ENCODE measurements at places on chromosomes 12 and 14.

DNA sequence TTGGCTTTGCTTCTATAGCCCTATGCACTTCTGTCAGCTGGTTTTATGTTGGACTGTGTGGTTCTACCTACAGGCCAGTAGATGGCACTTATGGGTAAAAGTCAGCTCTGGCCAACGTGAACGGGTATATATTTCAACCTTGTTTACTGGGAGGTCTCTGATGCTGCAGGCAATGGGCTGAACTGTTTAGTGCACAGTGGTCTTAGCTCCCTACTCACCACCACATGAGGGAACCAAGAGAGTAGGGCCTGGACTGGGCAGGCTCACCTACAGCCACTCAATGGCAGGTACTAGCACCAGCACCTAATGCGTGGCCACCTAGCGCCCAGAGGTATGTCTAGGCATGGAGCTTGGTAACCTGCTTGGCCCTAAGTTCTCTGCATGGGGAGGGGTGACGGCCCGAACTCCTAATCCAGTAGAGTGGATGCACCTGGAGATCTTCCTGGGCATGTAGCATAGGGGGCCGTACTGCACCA is 481.8 kb downstream of the TMEM117 start:
- DNase-seq: no peak

- DNase-seq: no peak
These were observed 31.9 kb downstream of the ERG28 start for GRCh38 chr14:75628816-75629215.

GRCh38 chr14:23580948-23581281 is 2.3 kb upstream of the JPH4 start:
- no peak for DNase-seq

GRCh38 chr12:102759466-102759865 is 157.6 kb downstream of the PAH start:
- no peak for DNase-seq

GRCh38 chr12:113241191-113242025 is 20.1 kb downstream of the TPCN1 start:
- DNase-seq: no peak

DNA sequence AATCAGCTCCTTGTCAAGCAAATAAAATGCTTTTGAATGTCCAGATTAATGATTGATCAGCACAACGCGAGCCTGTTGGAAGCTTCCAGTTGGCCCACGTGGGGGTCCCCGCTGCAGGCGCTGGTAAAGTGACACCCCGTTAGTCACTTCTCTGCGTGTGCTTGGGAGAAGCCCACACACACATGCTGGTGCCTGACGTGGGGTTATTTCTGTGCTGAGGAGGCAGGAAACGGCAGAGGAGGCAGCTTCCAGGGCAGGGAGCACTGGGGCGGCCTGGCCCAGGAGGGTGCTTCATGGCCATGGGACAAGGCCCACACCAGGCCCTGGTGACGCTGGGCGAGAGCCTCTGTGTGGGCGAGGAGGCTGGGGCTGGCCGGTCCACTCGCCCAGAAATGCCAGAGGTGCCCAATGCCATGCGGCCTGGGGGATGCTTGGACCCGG is 101.5 kb downstream of the KIF26A start:
- DNase-seq: no peak

DNA sequence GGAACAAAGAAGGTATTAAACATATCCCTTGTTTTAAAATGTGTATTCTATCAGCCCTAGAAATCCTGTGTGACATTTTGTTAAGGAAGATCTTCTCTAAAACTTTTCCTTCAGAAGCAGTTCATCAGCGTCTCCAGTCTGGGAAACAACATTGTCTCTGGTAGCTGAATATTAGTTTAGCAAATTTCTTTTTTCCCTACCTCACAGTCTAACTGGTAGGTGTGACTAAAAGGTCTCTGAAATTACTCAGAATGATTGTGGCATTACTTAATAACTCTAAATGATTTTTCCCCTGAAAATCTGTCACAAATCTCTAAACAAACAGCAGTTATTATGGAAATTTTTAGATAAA is 1044.8 kb downstream of the FLRT2 start:
- no peak for DNase-seq

DNA sequence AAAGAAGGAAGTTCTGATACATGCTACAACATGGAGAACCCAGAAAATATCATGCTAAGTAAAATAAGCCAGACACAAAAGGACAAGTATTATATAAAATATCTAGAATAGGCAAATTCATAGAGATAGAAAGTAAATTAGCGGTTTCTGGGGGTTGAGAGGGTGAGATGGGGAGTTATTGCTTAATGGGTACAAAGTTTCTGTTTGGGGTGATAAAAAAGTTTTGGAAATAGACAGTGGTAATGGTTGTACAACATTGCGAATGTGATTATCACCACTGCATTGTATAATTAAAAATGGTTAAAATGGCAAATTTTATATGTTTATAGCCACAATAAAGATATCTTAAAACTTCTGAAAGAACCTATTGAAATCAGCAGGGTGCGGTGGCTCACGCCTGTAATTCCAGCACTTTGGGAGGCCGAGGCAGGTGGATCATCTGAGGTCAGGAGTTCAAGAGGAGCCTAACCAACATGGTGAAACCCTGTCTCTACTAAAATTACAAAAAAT is 15.0 kb downstream of the ZBTB25 start:
- no peak for DNase-seq

- DNase-seq: no peak
These were observed 6.0 kb downstream of the ULK1 start for GRCh38 chr12:131900397-131900796.

DNA sequence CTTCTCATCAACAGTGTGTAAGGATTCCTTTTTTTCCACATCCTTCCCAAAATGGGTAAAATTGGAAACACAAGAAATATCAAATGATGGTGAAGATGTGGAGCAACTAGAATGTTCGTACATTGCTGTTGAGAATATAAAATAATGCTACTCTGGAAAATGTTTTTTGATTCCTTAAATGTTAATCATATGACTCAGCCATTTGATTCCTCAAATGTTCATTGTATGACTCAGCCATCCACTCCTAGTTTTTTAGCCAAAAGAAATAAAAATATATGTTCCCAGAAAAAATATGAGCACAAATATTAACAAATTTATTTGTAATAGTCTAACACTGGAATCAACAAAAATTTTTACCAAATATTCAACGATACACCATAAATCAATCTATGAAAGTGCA is 1108.6 kb downstream of the LRFN5 start:
- no peak for DNase-seq

GRCh38 chr12:21539797-21540196 is 13.7 kb downstream of the SPX start:
- no peak for DNase-seq

DNA sequence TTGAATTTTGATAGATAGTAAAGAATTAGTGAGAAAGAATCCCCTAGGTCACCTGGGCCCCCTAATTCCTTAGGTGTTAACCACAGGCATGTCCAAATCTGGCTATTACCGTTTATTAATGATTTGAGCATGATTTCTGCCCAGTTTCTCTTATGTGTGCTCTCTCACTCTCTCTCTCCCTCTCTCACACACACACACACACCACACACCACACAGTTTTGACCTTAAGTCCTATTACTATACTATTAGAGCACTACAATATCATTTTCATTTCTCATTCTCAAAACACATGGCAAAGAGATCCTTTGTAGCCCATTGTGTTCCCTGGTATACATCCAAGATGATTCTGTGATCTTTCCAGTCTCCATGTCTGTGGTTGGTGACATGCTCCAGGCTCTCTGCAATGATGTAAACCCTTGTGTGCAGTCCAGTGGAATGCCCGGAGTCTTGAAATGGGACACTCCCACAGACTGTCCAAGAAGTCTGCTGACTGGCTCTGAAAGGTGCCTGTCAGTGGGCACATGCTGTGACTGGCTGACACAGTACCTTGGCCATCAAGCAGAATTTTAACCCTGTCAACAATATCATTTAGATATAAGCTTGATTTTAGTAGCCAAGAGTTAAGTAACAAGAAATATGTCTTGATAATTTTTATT is 96.2 kb downstream of the FIGNL2 start:
- no peak for DNase-seq

DNA sequence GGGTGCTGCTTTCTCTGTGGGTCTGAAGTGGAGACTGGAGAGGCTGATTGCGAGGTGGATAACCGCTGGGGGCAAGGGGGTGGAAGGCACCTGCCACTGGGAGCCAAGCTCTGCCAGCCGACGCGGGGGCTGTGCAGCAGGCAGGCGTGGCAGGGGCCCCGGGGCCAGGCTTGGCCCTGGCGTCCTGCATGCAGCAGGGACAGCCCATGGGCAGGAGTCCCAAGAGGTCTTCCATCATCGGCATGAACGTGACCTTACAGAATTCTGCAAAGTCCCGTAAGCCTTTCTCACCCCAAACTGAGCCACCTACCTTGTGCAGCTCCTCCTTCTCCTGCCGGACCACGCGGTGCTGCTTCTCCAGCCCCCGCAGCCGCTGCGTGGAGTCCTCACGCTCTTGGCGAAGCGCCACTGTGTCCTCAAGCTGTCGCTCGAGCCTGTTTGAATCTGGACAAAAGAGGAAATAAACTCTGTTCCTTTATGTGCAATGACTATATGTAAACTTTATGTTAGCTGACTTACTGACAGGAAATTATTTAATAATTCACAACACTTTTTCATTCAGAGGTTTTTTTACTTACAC is 51.3 kb downstream of the AMN start:
- no peak for DNase-seq

- no peak for DNase-seq
These were observed 34.4 kb upstream of the BMP4 start for GRCh38 chr14:53990978-53991377.

GRCh38 chr12:106074706-106075392 is 63.9 kb downstream of the NUAK1 start:
- no peak for DNase-seq

- DNase-seq: no peak
These were observed 319.9 kb downstream of the CACNA1C start for GRCh38 chr12:2372735-2373134.

- DNase-seq: no peak
These were observed 96.5 kb downstream of the DUSP16 start for GRCh38 chr12:12466157-12466556.

- DNase-seq: no peak
These were observed 102.1 kb upstream of the ANO4 start for GRCh38 chr12:100692502-100692901.

GRCh38 chr12:2052826-2053678 is at the start of gene CACNA1C:
CACNA1C (plus strand) TSS chr12:2052987; CDS start chr12:2053563, 576 bp downstream.
- no peak for DNase-seq

GRCh38 chr12:8948701-8949341 is 624 bp downstream of the M6PR start:
- no peak for DNase-seq

DNA sequence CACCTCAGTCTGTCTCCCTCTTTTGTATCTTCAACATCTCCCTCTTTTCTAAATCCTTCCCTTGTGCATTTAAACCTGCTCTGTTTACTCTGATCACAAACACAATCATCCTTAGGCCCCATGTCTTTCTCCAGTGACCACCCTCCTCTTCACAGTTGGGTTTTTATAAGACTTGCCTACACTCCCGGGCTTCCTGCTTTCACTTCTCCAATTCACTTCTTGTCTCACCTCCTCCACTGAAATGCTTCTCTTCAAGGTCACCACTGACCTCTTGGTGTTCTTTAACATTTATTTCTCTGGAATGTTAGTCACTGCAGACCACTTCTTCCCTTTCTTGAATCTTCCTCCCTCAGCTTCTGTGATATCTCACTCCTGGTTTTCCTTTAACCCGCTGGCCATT is 8.7 kb upstream of the SMCO2 start:
- DNase-seq: no peak

DNA sequence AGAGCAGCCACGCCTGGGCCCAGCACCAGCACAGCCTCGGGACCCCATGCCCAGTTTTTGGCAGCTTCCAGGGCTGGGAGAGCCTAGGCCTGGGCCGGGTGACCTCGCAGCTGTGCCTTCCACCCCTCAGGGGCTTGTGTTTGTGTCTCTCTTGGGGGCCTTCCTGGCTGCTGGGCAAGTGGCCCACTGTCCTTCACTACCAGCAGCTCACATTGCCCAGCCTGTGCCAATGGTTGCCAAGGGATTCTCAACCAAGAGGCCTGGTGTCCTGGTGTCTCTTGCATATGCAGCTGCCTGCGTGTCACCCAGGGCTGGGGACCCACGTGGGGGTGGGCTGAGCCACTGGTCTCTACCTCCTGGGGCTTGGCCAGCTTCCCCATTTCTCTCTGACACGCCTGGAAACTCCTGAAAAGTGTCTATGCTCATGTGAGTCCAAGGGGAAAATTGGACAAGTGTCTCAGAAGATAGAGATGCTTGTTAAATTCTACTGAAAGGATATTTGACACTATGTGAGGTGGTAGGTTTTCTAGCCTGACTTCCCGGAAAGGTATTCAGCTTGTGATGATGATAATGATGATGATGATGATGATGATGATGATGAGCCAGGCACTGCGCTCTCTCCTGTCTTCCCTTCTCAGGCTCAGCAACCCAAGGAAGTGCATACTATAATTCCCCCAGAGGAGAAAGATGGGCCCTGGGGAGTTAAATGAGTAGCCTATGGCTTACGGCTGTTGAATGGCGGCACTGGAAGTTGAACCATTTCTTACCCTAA is 48.8 kb upstream of the ESRRB start:
- no peak for DNase-seq

DNA sequence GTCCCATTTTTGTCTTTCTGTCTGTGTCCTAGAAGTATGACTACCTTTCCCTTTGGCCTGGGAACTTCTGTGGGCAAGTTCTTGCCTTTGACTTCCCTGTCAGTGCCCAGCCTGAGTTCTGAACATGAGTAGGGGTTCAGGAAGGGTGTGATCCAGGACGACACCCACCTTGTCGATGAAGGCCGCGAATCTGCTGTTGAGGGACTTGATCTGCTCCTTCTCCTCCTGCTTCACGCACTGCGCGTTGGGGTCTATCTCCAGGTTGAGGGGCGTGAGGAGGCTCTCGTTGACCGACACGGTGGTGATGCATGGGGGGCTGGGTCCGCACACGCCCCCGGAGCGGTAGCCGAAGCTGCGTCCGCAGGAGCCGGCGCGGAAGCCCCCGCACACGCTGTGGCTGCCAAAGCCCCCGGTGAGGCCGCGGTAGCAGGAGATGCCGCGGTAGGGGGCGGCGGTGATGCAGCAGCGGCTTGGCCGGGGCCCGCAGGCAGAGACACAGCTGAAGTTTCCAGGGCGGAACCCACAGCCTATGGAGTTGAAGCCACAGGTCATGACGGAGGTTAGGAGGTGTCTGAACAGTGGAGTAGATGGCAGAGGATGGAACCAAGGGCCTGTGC is at the start of gene KRT83:
Gene KRT83, minus strand, starts transcription at position 615 of the 617 bp plus-strand sequence. Its CDS starts 63 bp downstream, at position 552.
- DNase-seq: no peak

GRCh38 chr12:116813271-116814041 is 67.8 kb downstream of the HRK start:
- no peak for DNase-seq

DNA sequence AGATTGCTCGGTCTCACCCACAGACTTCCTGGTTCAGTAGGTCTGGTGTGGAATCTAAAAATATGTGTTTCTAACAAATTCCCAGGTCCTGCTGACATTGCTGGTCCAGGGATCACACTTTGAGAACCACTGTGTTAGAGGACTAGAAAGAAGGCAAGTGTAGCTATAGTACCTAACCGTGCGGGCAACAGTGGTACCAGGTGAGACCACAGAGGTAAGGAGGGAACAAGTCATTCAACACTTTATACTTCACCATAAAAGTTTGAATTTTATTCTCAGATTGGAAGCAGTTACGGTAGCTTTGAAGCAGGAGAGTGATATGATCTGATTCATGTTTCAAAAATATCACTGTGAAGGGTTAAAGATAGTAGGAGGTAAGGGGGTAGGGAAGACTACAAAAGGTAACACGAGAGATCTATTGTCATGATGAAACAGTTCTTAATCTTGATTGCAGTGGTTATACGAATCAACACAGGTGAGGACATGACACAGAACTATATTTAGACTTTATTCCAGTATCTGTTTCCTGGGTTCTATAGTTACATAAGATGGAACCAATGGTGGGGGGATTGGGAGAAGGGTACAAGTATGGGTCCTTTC is 73.5 kb downstream of the CDK17 start:
- no peak for DNase-seq
